Suprapubic skin (tissue), 4 donors: ENCODE measurements at places on chromosomes 6 and 20. TPM values are rescaled to one million over a fixed set of nuclear protein-coding genes. Genes with fewer than 3 reads are reported as not detected.

The GINM1 gene
- 24.9 TPM for total RNA-seq

The FBXO9 gene
- 43.3 TPM for total RNA-seq

DNA sequence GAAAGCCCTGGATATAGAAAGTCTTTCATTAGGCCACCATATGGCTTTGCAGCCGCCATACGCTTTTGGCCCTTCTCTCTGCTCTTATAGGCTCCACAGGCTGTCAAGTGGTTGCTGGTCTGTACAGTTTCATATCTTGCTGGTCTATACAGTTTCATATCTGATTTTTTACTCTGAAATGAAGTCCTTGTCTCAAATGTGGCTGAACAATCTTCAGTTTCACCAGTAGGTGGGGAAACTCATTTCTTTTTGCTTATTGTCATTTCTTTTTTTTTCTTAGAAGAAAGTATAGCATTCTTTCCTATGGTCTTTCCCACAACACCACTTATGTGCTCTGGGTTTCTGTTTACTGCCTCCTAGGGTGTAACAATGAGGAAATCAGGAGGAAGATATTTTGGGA is 771.4 kb upstream of the MMS22L start:
- H3K27ac ChIP-seq = no peak overlapping the region
- no peaks in the 10 kb centered on the region for H3K36me3 ChIP-seq
- no peak for DNase-seq

DNA sequence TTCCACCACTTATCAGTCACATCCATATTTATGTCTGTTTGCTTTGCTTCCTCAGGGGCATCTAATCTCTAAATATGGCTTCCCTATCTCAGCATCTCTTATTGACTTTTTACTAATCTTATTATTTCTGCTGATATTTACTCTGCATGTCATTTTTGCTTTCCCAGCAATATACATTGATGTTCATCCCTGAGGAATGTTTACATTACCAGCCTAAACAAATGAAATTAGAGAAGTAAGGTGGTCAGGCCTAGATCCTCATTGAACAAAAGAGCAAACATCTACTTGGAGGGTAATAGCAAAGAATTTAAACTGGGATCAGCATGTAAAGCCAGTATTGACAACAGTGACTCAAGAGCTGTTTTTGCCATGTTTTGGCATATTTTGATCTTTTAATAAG is 546.4 kb downstream of the MMUT start:
- H3K4me1 ChIP-seq = no peaks in the 10 kb centered on the region
- no peaks in the 10 kb centered on the region for H3K36me3 ChIP-seq
- no peak overlapping the region for H3K27ac ChIP-seq
- no peaks in the 10 kb centered on the region for H3K27me3 ChIP-seq

GRCh38 chr20:21796059-21796458 is 90.6 kb downstream of the PAX1 start:
- no peak overlapping the region for H3K4me3 ChIP-seq
- H3K36me3 ChIP-seq = no peaks in the 10 kb centered on the region
- H3K4me1 ChIP-seq = no peaks in the 10 kb centered on the region
- H3K27ac ChIP-seq = no peak overlapping the region

DNA sequence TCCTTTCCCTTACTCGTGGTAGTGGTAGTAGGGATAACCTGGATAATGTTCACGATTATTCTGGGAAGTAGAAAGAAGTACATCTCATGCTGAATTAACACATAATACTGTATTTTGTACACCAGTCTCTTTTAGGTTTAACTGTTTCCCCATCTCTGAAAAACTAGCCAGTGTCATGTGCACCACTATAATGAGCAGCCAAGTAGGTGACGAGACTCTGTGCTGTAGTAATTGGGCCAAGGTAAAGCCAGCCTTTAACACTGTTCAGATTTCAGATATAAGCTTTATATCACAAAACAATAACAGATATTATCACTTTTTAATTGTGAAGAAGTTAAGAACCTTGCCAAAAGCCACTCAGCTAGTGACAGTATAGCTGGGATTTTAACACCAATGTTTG is 100.9 kb upstream of the ENPP5 start:
- H3K27ac ChIP-seq = no peak overlapping the region
- H3K36me3 ChIP-seq = no peaks in the 10 kb centered on the region
- no peaks in the 10 kb centered on the region for H3K27me3 ChIP-seq
- H3K4me3 ChIP-seq = no peak overlapping the region
- H3K4me1 ChIP-seq = no peaks in the 10 kb centered on the region

DNA sequence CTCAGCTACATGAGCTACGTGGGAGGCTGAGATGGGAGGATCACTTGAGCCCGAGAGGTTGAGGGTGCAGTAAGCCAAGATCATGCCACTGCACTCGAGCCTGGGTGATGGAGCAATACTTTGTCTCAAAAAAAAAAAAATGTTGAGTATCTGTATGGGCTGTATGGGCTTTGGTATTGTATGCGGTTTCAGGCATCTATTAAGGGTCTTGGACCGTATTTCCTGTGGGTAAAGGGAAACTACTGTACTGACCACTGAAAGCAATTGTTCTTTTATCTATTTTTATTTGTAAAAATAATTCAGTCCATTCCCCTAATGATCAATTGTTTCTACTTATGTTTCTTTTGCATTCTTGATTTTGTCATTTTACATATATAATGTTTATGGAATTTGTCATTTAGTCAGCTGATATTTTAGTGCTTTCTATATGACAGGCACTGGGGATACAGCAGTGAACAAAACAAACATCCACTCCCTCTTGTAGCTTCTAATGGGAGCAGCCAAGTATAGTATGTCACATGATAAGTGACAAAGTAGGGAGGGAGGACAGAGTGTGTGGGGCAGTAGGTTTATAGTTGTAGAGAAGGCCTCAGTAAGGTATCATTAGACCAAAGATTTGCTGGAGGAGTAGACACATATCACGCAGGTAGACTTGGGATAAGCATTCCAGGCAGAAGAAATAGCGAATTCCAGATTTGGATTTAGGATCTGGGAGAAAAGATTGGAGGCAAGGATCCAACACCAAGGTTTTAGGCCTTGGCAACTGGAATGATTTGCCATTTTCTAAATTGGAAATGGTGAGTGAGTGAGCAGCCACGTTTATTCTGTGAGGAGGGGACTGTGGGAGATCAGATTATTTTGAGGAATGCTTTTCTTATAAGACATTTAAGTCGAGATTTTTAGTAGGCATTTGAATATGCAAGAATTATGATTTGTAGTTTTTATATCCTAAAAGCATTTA is 6.0 kb downstream of the PCMT1 start:
- H3K4me1 ChIP-seq = peaks cover 20% of the 10 kb centered on the region
- H3K36me3 ChIP-seq = peaks cover 7% of the 10 kb centered on the region
- no peaks in the 10 kb centered on the region for H3K27me3 ChIP-seq
- no peak overlapping the region for H3K4me3 ChIP-seq

The MLN gene
- total RNA-seq = not detected

The BCL2L1 gene
- 109 TPM for total RNA-seq

- H3K27ac ChIP-seq = no peak overlapping the region
- H3K27me3 ChIP-seq = no peaks in the 10 kb centered on the region
Measured at GRCh38 chr6:111353912-111354462, 129.0 kb downstream of the REV3L start.

The SLC17A3 gene
- not detected for total RNA-seq

The CAP2 gene
- total RNA-seq = 2.5 TPM

The PARD6B gene
- 10.3 TPM for total RNA-seq

GRCh38 chr6:133359256-133359655 is 118.1 kb downstream of the EYA4 start:
- no peaks in the 10 kb centered on the region for H3K36me3 ChIP-seq
- H3K4me1 ChIP-seq = no peaks in the 10 kb centered on the region
- no peaks in the 10 kb centered on the region for H3K27me3 ChIP-seq
- H3K4me3 ChIP-seq = no peak overlapping the region
- no peak overlapping the region for H3K27ac ChIP-seq
- DNase-seq = no peak

GRCh38 chr6:25088513-25088912 is 152.8 kb upstream of the RIPOR2 start:
- H3K4me1 ChIP-seq = peaks cover 9% of the 10 kb centered on the region
- H3K4me3 ChIP-seq = no peak overlapping the region
- H3K27ac ChIP-seq = no peak overlapping the region
- H3K27me3 ChIP-seq = no peaks in the 10 kb centered on the region

DNA sequence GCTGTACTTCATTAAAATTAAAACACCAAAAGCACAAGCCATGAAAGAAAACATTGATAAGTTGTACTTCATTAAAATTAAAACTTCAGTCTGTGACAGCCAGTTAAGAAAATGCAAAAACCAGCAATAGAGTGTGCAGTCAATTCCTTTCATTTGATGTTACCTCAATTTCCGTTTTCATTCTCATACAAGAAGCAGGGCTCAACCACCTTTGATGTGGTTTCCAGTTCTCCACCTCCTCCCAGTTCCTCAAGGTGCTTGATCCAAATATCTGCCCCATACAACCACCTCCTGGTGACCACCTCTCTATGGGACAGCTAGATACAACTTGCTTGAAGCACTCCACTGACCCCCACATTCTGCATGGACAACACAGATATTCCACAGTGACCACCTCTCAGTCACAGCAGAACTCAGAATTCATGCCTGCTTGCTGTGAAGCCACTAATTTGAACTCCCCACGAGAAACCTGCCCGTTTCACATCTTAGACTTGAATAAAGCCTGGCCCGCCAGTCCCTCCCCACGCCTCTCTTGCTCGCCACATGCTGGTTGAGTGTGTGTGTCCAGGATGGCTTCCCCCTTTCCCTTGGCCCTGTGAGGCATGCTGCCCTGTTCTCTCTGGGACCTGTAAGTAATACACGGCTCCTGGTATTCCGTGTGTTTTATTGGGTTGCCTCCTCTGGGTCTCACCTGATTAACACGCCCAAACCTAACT is 66.1 kb downstream of the FAM50B start:
- H3K27ac ChIP-seq = peak overlapping the region; percentile 45
- DNase-seq = no peak
- no peak overlapping the region for H3K4me3 ChIP-seq
- H3K4me1 ChIP-seq = peaks cover 46% of the 10 kb centered on the region
- H3K27me3 ChIP-seq = no peaks in the 10 kb centered on the region

DNA sequence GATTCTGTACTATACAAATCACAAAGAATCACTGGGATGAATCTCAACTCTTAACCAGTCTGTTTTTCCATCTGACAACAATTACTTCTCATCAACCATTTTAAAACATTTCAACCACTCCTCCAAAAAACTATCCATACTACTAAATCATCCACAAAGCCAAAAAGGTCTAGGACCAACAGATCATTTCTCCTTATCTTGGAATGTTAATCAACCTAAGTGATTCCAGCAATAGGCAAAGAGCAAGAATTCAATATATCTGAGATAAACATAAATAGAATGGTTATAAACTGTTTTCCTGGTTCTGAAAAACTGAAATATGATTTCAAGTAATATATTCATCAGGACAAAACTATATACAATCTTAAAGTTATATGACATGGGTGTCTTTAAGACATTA is 28.6 kb downstream of the RANBP9 start:
- no peaks in the 10 kb centered on the region for H3K27me3 ChIP-seq
- no peak for DNase-seq
- H3K4me3 ChIP-seq = no peak overlapping the region

DNA sequence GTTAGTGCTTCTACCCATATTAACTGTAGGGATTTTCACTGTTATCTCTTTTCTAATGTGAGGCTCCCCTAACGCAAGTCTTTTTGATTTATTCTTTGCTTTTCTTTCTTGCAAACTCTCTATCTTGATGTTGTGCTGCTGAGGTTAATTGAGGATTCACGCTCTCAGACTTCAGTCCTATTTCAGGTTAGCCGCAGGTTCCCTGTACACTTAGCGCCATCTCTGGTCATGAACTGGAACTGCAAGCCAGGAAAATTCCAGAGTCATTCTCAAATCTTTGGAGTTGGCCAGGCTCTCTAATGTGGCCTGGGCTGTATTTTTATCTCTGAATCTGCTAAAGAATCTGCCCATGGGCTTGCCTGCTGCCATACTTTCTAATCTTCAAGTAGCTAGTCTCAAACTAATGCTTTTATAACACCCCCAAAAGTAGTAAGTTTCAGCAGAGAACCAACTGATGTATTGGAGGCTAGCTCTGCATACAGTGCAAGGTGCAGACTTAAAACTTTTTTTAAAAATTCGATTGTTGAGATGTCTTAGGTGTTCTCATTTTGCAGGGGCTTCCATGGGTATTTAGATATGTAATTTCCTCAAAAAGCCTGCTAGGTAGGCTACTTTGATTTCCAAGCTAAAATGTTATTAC is 91.1 kb upstream of the OPRM1 start:
- DNase-seq = no peak
- H3K4me3 ChIP-seq = no peak overlapping the region
- H3K4me1 ChIP-seq = no peaks in the 10 kb centered on the region

DNA sequence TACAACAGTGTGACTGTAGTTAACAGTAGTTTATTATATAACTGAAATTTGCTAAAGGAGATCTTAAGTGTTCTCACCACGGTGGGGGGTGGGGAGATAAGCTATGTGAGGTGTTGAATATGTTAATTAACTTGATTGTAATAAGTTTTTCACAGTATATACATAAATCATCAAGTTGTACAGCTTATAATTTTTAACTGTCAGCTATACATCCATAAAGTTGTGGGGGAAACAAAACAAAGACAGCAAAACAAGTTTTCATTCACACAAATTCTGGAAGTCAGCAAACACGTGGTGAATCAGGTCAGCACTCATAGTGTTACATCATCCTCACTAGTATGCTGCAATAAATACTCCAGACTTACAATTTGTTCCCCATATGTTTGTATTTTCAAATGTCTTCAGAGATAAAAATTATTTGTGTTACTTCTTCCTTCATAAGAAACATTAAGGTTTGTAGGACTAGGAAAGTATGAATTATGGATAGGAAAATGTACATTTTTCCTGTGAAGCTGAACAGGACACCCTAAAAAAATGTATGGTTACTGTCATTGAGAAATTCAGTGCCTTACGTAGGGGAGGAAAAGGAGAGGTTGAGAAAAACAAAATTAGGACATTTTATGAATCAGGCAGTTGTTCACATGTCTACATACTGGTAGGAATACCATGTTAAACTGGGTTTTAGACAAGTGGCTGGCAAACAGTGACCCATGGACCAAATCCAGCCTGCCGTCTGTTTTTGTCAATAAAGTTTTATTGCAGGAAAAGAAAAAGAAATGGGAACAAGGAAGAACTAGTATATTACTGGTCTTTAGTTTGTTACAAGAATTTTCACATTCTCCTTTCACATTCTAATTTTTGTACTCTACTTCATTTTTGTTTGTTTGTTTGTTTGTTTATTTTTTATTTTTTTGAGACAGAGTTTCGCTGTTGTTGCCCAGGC is 6.0 kb downstream of the SUMO4 start:
- DNase-seq = no peak
- H3K27me3 ChIP-seq = no peaks in the 10 kb centered on the region
- no peak overlapping the region for H3K27ac ChIP-seq
- no peaks in the 10 kb centered on the region for H3K4me1 ChIP-seq

The KLC4 gene
- 15.0 TPM for total RNA-seq

The LY6G6C gene
- 366 TPM for total RNA-seq

GRCh38 chr20:7264137-7264536 is 496.7 kb downstream of the BMP2 start:
- H3K27ac ChIP-seq = no peak overlapping the region
- H3K4me3 ChIP-seq = no peak overlapping the region
- no peaks in the 10 kb centered on the region for H3K36me3 ChIP-seq
- no peak for DNase-seq
- no peaks in the 10 kb centered on the region for H3K27me3 ChIP-seq
- no peaks in the 10 kb centered on the region for H3K4me1 ChIP-seq

The FOXA2 gene
- total RNA-seq = not detected
